ENCODE measurements at places on chromosomes 4 and X. TPM values are rescaled to one million over a fixed set of nuclear protein-coding genes. Genes with fewer than 3 reads are reported as not detected.

The IL2 gene
- total RNA-seq = not detected

GRCh38 chr4:175419236-175419718 is 392.8 kb downstream of the GPM6A start:
- DNase-seq = no peak

DNA sequence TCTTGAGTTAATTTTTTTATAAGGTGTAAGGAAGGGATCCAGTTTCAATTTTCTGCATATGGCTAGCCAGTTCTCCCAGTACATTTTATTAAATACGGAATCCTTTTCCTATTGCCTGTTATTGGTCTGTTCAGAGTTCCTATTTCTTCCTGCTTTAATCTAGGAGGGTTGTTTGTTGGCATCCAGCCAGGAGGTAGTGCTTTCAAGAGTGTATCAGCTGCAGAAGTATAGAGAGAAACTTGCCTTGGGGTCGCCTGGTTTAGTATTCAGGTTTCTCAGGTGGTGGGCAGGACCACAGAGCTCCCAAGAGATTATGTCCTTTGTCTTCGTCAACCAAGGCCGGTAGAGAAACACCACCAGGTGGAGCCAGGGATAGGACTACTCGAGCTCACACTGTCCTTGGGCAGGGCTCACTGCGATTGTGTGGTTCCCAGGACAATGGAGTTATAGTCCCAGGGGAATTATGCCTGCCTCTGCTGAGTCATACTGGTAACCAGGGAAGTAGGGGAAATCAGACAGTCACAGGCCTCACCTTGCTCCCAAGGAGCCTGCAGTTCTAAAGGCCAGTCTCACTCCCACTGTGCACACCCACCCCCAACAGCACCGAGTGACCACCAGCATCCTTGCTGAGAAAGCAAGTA is 168.1 kb downstream of the VSIG4 start:
- DNase-seq = peak; percentile 24

GRCh38 chr4:165464376-165464775 is 85.6 kb downstream of the CPE start:
- peak; percentile 5 for DNase-seq

- no peak for DNase-seq
These were observed 22.9 kb downstream of the MID1IP1 start for GRCh38 chrX:38824176-38824575.

The OTC gene
- not detected for total RNA-seq

The MSX1 gene
- total RNA-seq = 0.07 TPM

The C1QTNF7 gene
- 0.07 TPM for total RNA-seq

GRCh38 chrX:69705818-69706217 is 89.9 kb downstream of the EDA start:
- DNase-seq = no peak
